Activated naive CD8-positive, alpha-beta T cell treated with anti-CD3 and anti-CD28 coated beads for 36 hours (primary cell): ENCODE measurements at places on chromosomes 7 and 10. TPM values are rescaled to one million over a fixed set of nuclear protein-coding genes. Genes with fewer than 3 reads are reported as not detected.

- no peak overlapping the region for H3K27ac ChIP-seq
- no peak overlapping the region for H3K4me3 ChIP-seq
- peaks cover 23% of the 10 kb centered on the region for H3K27me3 ChIP-seq
- peaks cover 6% of the 10 kb centered on the region for H3K4me1 ChIP-seq
- peaks cover 4% of the 10 kb centered on the region for H3K36me3 ChIP-seq
These were observed 78.7 kb downstream of the TCF7L2 start for GRCh38 chr10:113028456-113029440.

DNA sequence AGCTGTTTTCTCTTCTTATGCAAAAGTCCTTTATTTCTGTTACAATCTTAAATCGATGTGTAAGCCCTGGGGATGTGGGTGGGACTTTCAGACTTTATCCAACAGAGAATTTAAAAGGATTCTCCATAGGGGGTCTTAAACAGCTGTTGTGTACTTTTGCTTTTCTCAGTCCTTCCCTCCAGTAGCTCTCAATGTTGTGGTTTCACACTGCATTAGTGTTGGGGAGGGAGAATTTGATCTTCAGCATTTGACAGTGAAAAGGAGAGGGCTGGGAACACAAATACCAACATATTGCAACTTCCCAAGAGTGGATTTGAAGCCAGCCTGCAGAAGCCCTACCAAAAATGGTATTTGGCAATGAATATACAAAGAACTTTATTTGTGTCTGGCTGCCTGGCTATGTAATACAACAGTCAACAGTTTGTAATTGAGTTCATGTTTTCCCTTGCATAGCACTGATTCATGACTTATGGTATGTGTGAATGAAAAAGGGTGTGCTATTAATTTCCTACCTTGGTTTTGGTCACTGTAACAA, 80.1 kb upstream of the CAPZA2 start:
- H3K4me1 ChIP-seq, result peaks cover 12% of the 10 kb centered on the region
- no peak for DNase-seq
- H3K4me3 ChIP-seq, result no peak overlapping the region
- H3K36me3 ChIP-seq, result no peaks in the 10 kb centered on the region

DNA sequence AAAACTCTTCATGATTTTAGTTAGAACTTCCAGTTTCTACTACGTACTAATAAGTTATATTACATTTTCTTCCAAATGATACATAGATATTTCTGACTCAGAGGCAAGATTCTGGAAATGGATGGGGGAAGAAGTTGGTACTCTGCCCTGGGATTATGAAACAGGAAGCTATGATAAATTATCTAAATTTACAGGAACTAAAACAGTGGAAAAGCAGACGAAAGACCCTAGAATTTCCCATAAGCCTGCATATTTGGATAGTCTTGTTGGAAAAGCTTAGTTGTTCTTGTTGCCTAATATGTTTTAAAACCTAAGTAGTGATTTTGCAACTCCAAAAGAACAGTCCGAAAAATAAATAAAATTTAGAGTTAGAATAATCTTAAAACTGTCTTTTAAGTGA, 21.8 kb downstream of the CFAP69 start:
- H3K27me3 ChIP-seq, result peaks cover 9% of the 10 kb centered on the region
- H3K4me3 ChIP-seq, result no peak overlapping the region
- H3K4me1 ChIP-seq, result no peaks in the 10 kb centered on the region
- no peak overlapping the region for H3K27ac ChIP-seq
- DNase-seq, result no peak
- no peaks in the 10 kb centered on the region for H3K36me3 ChIP-seq

- H3K27ac ChIP-seq, result peak overlapping the region; percentile 97
- H3K27me3 ChIP-seq, result no peaks in the 10 kb centered on the region
- peaks cover 96% of the 10 kb centered on the region for H3K36me3 ChIP-seq
- H3K4me3 ChIP-seq, result peak overlapping the region; percentile 94
- H3K4me1 ChIP-seq, result peaks cover 48% of the 10 kb centered on the region
These were observed 5.8 kb downstream of the IKZF1 start for GRCh38 chr7:50310361-50310760.

GRCh38 chr7:6026011-6026819, 5.0 kb upstream of the ANKRD61 start:
- DNase-seq, result peak; percentile 66
- H3K36me3 ChIP-seq, result peaks cover 47% of the 10 kb centered on the region
- peak overlapping the region; percentile 43 for H3K4me3 ChIP-seq
- H3K27ac ChIP-seq, result peak overlapping the region; percentile 84

DNA sequence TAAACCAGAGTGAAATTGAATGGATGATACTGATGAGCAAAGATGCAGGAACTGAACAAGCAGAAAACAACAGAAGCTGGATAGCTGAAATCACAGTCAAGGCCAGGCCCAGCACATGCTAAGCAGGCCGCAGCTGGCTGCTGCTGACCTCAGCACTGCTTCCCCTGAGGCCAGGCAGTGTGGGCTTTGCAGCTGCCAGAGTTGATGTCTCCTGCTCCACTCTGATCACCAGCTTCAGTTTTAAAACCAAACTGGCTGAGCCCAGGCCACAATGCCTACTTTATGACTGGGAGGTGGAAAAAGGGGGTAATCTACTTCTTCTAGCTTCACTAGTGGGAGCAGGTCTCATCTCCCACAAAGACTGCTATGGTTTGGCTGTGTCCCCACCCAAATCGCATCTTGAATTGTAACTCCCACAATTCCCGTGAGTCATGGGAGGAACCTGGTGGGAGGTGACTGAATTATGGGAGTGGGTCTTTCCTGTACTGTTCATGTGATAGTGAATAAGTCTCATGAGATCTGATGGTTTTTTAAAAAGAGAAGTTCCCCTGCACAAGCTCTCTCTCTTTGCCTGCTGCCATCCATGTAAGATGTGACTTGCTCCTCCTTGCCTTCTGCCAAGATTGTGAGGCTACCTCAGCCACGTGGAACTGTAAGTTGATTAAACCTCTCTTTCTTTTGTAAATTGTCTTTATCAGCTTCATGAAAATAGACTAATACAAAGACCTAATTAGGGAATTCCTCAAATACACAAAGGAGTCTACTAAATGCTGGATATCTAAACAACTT, 136.4 kb upstream of the ITGB1 start:
- no peak for DNase-seq
- H3K4me1 ChIP-seq, result peaks cover 12% of the 10 kb centered on the region
- H3K27ac ChIP-seq, result peak overlapping the region; percentile 0
- no peak overlapping the region for H3K4me3 ChIP-seq
- peaks cover 10% of the 10 kb centered on the region for H3K36me3 ChIP-seq

- DNase-seq, result no peak
- H3K4me1 ChIP-seq, result no peaks in the 10 kb centered on the region
- H3K36me3 ChIP-seq, result no peaks in the 10 kb centered on the region
- H3K27me3 ChIP-seq, result peaks cover 4% of the 10 kb centered on the region
- no peak overlapping the region for H3K4me3 ChIP-seq
These were observed 17.2 kb upstream of the GLI3 start for GRCh38 chr7:42254217-42254616.

DNA sequence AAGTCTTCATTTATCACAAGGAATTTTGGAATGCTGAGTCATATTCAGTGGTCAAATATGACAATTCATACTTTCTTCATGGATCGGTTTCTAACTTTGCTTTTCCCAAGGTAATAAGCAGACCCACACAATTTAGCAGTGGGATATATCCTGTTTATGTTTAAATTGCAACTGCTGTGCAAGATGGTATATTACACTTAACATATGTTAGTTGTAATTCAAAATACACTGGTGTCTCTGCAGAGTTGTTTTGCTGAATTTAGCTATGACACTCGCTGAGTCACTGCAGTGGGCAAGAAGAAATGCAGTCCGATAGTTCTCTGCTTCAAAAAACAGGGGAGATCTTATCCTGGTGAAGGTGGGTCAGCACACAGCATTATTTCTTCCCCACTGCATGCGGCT, 194.8 kb upstream of the PTN start:
- no peaks in the 10 kb centered on the region for H3K36me3 ChIP-seq
- no peak overlapping the region for H3K4me3 ChIP-seq
- no peaks in the 10 kb centered on the region for H3K4me1 ChIP-seq
- no peak for DNase-seq

GRCh38 chr10:121081306-121081705, 230.1 kb downstream of the WDR11 start:
- H3K27ac ChIP-seq, result no peak overlapping the region
- DNase-seq, result no peak
- no peaks in the 10 kb centered on the region for H3K4me1 ChIP-seq
- H3K36me3 ChIP-seq, result no peaks in the 10 kb centered on the region
- no peak overlapping the region for H3K4me3 ChIP-seq
- peaks cover 21% of the 10 kb centered on the region for H3K27me3 ChIP-seq

DNA sequence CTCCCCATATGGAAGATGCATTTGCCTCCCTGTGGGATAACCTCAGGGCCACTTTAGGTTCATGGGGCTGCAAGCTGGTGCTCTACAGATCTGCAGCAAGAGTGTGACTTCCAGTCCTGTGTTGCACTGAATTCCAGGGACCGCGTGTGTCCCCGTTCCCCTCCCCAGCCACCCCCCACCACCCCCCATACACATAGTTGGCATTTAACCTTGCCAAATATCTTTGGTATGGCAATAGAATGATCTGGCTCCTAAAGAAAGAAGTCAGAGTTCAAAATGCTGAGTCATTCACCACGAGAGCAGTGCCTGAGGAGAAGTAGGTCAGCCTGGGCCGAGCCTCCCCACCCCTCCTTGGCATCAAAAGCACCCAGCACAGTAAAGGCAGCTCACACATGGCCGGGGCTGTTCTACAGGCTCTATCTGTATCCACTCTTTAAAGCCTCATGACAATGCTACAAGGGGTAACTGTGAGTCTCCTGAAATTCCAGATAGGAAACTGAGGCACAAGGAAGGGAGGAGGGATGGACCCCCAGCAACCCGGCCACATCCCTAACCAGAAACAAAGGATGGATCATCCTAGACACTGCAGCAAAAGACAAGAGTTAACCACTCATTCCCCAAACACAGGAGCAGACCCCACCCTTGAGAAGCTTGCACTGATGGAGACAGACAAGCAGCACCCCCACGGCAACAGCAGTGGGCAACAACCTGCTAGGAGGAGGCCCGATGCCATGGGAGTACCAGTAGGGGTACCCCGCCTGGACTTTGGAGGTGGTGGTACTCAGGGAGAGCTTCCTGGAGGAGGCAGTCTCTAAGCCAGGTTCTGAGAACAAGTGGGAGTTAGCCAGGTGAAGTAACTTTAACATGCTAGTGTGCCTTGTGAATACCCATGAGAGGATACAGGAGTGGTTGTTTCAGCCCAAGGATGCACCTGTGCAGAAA, 70.3 kb upstream of the NANOS1 start:
- H3K27me3 ChIP-seq, result peaks cover 3% of the 10 kb centered on the region
- DNase-seq, result no peak
- H3K4me3 ChIP-seq, result no peak overlapping the region
- H3K4me1 ChIP-seq, result peaks cover 2% of the 10 kb centered on the region
- no peaks in the 10 kb centered on the region for H3K36me3 ChIP-seq

GRCh38 chr7:82760074-82760473, 316.5 kb upstream of the CACNA2D1 start:
- H3K27me3 ChIP-seq, result no peaks in the 10 kb centered on the region
- no peaks in the 10 kb centered on the region for H3K4me1 ChIP-seq
- DNase-seq, result no peak
- H3K27ac ChIP-seq, result no peak overlapping the region

GRCh38 chr10:103703941-103704919, 151.1 kb downstream of the SH3PXD2A start:
- no peaks in the 10 kb centered on the region for H3K27me3 ChIP-seq
- no peak for DNase-seq
- no peaks in the 10 kb centered on the region for H3K36me3 ChIP-seq
- no peak overlapping the region for H3K4me3 ChIP-seq
- peaks cover 2% of the 10 kb centered on the region for H3K4me1 ChIP-seq

DNA sequence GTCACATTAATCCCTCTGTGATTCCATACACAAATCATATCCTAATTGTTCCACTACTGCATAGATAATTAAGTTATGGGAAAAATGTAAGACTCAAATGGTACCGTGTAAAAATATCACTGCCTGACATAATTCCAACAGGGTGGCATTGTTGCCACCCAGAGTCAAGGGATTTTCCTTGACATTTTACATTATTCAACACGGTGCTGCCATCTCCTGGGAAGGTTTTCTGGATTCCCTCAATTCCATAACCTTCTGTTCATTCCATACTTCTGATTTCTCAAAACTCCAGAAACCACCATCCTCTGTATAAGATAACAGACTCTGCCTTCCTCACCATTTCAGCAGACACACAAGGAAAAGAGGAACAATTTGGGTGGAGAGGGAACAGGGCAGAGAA, 495.9 kb downstream of the XPNPEP1 start:
- H3K4me3 ChIP-seq, result no peak overlapping the region
- no peaks in the 10 kb centered on the region for H3K36me3 ChIP-seq
- H3K27me3 ChIP-seq, result no peaks in the 10 kb centered on the region
- H3K4me1 ChIP-seq, result no peaks in the 10 kb centered on the region

DNA sequence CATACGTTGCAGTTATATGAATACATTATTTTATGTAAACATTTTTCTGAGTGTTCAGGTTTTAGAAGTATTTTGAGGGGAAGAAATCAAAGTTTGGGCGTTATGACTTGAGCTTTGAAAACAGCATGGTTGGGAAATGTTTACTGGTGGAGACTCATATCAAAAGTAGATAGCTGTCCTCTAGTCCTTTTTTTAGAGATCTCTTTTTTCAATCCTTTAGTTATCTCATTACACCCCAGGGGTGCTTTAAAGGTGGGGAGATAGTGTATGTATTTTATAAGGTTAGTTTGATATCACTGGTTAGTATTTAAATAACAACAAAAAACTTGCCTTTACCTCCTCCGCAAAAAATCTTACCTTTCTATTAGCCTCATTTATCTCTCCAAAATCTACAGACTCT, 2.3 kb downstream of the DMTF1 start:
- H3K4me3 ChIP-seq, result peak overlapping the region; percentile 92
- peak overlapping the region; percentile 39 for H3K27ac ChIP-seq
- no peak for DNase-seq

GRCh38 chr7:16504019-16504418, 22.6 kb upstream of the LRRC72 start:
- H3K4me1 ChIP-seq, result no peaks in the 10 kb centered on the region
- peaks cover 9% of the 10 kb centered on the region for H3K27me3 ChIP-seq
- H3K36me3 ChIP-seq, result no peaks in the 10 kb centered on the region
- no peak for DNase-seq
- no peak overlapping the region for H3K4me3 ChIP-seq

Gene MMP21
- not detected for total RNA-seq

Gene SRRM3
- total RNA-seq, result not detected

Gene NAT16
- not detected for total RNA-seq

Gene AKR1B15
- not detected for total RNA-seq

Gene MORN4
- 3.0 TPM for total RNA-seq

Gene UNC5B
- not detected for total RNA-seq

Gene HOXA6
- total RNA-seq, result not detected

Gene AOAH
- 7.1 TPM for total RNA-seq

Gene ITIH5
- total RNA-seq, result not detected

Gene TACC2
- not detected for total RNA-seq
